ENCODE measurements at places on chromosomes 3 and 15.

- no peak for DNase-seq
Measured at GRCh38 chr3:111608383-111608782, 13.2 kb upstream of the ZBED2 start.

- DNase-seq = no peak
Measured at GRCh38 chr15:40252141-40252437, 13.2 kb downstream of the PAK6 start.

- no peak for DNase-seq
Measured at GRCh38 chr3:127049393-127049792, 66.5 kb downstream of the PLXNA1 start.

DNA sequence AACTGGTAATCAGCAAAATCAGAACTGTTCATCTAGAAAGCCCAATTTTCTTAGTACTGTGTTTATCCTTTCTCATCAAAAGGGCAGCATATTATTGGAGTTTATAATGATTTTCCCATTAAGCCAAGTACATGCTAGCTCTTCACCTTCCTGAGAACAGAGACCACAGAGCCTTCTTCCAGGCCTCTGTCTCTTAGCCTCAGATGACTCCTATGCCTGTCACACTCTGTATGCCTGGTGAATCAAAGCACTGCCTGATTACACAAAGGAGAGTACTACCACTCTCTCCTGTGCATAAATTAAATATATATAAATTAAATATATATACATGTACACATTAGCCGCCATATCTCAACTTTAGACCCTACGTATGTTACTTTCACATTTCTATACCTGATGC is 636.1 kb downstream of the NTRK3 start:
- DNase-seq = no peak

- no peak for DNase-seq
Measured at GRCh38 chr15:40245666-40246450, 7.0 kb downstream of the PAK6 start.

DNA sequence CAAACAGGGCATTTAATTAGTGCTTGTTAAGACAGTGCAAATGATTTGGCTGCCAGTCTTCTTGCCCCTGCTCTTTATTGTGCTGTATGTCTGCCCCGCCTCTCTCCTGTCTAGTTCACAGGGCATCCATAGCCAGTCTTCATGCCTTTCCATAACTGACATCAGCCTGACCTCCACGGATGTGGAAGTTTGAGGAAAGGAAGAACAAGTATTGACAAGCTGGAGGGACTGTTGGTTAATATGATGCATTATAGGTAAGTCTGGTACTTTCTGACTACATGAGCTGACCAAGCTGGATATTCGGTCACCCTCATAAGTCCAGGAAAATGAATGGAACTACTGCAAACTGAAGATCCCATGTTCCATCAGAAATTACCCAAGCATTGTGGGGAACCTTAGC is 325.9 kb downstream of the TIGIT start:
- DNase-seq = no peak

DNA sequence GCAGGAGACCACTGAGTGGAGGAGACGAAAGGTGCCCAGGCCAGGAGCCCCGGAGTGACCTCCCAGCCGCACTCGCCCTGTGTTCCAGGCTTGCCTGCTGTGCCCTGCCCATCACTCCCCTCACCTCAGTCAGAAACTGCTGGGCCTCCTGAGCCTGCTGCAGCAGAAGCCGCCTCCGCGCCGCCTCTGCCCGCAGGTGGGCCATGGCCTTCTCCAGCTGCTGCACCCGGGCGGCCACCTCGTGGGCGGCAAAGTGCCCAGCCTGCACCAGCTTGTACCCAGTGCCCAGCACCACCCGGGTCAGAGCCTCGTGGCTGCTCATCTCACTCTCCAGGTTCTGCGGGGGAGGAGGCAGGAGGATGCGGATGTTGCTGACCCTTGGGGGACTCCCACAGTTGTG is 17.6 kb downstream of the PLA2G4B start:
- no peak for DNase-seq

Data from kidney glomerular epithelial cell (primary cell).